ENCODE measurements at places on chromosomes 5 and 9.

DNA sequence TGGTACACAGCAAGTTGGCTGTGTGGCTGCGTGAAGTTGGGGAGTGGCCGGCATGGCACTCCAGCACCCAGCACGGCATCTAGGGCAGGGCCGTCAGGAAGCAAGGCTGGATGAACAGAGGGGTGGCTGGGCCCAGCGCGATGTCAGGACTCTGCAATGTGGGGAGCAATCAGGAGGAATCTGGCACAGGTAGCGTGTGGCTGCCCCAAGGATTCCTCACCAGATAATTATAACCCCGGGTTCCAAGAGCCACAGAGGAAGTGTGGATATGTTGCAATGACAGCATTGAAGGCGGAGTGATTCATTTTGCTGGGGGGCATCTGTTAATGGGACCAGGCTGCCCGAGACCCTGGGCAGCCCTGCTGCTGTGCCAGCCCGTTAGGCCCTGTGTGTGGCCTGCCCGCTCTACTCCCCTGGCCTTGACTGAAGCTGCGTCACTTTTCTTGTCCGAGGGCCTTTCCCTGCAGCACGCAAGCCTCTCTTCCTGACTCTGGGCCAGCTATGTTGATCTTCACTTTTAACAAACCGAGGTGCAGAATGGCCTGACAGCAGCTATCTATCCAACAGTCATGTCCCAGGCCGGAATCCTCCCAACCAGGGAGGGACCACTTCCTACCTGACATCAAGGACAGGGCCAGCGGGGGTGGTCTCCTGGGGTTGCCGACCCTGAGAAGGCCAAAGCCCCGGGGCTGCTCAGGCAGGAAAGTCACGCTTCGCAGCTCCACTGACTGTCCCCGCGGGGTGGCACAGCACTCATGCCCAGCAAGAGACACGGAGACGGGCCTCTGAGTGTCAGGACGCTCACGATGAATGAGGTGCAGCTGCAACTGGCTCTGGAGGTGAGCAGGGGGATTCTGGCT, 118.0 kb upstream of the PHYKPL start:
- no peak for DNase-seq

DNA sequence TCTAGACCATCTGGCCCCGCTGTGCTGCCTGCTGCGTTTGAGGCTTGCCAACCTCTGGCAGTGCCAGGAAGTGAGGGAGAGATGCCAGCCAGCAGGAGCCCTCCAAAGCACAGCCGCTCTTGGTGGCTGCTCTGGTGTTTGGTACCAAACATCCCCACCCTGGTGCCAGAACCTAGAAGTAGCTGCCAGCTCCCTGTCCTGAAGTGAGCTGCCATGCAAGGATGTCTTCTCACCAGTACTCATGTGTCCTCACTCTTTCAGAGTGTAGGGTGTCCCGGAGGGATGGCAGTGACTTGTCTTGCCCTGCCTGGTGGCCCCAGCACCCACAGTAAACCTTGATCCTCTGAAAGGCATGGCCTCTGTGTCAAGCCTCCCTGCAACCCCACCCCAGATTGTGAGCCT, 43.4 kb downstream of the AMBP start:
- DNase-seq, result no peak

DNA sequence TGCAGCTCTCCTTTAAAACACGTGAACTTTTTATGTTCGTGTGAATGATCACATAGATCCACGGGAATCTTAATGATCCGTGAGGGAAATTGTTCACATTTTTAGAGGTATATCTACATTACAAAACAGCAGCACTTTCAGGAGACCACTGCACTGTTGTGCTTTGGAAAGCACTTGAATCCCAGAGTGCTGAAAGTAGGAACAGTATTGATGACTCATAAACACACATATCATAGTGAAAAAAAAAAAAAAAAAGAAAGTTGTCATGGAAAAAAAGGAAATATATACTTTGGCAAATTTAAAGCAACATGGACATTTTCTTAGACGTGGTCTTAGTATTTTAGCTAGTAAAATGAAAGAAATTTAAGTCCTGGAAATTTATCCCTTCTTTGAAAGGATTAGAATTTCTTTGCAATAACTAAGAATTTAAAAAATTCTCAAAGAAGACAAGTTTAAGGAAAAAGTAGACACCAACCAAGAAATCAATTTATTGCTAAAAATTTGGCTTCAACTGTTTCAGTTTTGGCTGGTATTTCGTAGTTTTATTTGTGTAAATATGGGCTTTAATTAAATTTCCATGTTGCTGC, 55.4 kb downstream of the ADGRV1 start:
- DNase-seq, result no peak

DNA sequence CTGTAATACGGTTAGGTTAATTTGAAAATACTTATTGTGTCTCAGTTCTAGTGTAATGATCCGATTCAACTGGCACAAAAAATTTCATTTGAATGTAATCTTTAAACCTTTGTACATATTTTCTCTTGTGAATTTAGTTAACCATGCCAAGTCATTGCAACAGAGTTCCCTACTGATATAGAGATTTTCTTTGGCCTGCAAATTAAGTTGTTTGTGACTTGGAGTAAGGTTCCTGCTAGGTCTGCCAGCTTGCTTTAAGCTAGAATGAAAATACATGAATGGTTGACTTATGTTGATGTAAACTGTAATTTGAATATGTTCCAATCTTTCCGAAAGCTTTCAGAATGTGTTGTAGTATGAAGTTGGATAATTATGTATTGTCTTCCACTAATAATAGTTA, 1004.1 kb upstream of the EDIL3 start:
- no peak for DNase-seq

DNA sequence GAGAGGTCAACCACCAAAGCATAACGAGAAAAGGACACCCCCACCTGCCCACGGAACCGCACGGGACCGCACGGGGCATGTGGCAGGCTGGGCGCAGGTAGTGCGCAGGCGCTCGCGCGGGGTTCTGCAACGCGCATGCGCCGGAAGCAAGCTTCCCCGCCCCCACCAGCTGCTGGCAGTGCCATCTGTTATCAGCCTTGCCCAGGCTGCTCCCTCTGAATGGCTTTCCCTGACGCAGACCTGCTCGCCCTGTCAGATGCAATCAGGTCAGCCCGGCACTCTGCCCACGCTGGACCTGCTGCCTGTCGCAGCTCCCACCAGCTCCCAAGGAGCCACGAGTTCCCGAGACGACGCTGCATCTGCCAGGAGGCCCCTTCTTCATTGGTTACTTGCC, 22.8 kb downstream of the PTCH1 start:
- DNase-seq, result no peak

DNA sequence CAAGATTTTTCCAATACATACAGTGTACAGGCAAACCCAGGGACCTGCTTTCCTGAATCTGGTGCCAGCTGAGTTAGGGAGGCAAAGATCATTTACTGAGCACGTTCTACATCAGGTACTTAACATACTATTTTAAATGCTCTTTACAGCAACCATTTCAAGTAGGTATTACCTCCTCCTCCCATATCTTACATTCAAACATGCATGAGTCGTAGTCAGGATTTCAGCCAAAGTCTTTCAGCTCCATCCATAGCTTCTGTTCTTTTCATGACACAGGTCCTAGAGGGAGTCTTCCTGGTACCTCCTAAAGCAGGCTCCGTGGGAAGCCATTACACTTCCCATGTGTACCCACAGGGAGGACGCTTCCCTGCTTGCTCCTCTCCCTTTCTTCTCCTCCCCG, 11.7 kb downstream of the KCNV2 start:
- no peak for DNase-seq

DNA sequence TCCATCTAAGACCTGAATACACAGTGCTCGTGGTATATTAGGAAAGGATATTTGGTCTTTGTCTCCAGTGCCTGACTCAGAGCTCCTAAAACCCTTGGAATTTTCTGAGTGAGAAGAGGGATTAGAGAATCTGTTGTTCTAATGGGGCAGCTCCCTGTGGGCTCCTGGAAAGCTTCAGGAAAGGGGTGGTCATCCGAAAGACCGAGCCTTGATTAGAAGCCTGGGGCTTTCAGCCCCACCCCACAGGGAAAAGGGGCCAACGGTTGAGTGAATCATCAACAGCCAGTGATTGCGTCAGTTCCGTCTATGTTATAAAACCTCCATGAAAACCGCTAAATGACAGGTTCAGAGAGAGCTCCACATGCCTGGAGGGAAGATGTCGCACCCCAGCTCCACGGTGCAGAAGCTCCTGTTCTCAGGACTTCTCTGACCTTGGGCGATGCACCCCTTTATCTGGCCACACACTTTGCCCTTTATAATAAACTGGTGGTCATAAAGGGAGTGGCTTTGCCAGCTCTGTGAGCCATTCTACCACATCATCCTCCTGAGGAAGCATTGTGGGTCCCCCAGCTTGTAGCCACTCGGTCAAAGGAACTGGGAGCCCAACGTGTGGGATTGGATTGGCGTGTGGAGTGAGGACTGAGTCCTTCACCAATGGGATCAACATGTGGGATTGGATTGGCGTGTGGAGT, 71.0 kb upstream of the ICE1 start:
- DNase-seq, result no peak

DNA sequence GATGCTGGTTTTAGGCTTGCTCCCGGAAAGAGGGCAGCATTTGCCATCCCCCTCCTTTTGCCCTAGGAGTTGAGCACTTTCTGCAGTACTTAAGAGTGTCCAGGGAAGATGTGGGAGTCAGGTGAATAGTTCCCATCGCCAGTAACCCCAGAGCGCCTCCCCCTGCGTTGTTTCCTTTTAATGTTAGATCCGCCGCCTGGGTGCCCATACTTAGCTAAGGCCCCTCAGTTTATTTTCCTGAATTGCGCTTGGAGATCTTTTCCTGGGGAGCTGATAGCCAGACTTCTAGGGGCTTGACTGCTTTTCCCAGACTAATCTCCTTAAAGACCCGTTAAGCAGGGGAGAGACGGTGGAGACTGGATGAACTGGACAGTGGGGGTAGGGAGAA, 377 bp upstream of the PCDHAC2 start:
- DNase-seq, result no peak

DNA sequence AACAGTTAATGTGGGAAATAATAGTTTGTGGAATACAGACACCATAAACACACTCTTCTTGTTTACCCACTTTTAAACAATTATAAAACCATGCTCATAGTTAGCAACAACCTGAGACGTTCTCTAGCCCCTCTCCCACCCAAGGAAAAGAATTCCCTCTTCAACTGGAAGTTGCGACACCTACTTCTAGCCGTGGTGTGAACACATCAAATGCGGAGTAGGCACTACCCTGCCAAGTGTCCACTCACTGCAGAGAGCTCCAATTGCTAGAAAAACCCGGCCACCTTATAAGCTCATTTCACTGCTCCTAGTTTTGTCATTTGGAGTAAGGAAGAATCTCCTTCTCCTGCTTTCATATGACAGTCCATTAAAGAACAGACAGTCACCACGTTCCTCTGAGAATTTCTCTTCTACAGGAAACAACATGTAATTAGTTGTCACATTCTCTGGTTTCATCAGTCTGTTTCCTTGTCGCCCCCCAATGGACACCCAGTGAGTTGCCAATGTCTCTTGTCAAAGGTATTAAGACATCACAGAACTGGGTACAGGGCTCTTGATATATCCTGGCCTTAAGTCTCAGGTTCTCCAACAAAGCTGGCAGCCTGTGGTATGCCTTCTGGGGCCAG, 47.3 kb downstream of the PRLR start:
- peak; percentile 47 for DNase-seq

GRCh38 chr5:82601861-82602260, 323.7 kb upstream of the RPS23 start:
- no peak for DNase-seq

GRCh38 chr5:58156973-58157701, 302.7 kb downstream of the PLK2 start:
- DNase-seq, result no peak

- DNase-seq, result no peak
Observed at GRCh38 chr9:115039516-115040120, 78.3 kb downstream of the TNC start.

DNA sequence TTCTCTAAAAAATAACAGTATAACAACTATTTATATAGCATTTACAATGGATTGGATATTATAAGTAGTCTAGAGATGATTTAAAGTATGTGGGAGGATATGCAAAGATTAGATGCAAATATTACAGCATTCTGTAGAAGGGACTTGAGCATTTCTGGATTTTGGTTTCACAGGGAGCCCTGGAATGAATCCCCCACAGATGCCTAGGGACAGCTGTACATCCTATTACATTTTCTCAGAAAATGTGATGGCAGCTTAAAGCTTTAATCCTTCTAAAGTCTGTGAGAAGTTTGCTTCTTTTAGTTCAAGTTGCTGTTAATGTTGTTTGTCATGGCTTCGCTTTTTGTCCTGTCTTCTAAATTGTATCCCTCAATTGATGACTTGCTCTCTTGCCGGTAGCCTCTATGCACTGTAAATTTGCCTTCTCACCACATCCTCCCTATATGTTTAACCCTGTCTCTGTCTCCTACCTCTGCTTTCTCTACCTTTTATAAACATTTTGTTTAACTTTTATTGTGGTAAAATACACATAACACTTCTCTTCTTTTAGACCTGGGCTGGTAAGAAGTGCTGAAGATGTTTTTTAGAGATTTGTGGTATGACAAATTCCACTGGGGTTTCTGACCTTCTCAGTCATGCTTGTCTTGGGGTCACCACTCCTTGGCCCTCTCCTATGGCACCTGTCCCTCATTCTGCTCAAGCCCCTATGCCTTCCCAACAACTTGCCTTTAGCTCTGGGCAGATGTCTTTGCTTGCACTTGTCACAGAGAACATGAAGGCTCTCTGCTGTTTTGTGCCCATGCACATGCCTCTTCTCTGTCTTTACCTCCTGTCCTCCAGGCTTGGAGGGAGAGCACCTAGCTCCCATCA, 37.9 kb downstream of the LNPEP start:
- DNase-seq, result no peak

DNA sequence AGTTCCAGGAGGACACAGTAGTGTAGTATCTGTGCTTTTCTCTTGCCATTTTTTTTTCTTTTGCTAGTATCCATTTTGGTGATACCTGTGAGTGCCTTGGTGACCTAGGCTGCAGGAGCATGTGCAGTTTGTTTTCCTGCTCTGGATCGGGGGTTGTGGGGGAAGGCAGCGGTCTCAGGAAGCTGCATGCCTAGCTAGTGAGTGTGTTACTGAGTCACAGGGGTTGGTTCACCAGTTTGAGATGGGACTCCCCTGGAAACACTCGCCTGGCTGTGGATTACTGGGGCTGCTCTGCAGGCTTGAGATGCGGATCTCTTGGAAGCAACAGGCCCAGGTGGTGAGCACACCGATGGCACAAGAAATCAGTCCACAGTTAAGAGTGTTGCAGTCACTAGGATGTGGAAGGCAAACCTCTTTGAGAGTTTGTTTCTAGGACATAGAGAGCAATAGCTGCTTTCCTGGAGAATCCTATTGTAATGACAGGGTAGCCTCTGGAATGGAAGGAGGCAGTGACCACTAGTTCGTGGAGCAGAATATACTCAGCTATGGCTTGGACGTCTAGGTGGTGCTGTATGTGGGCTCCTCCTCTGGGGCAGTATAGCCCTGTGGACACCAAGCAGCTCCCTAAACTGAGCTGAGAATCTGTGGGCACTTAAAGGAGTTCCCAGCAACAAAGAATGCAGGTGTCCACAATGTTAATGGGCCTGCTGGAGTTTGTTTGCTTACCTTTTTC, 20.0 kb upstream of the SPATA31E1 start:
- DNase-seq, result no peak

- no peak for DNase-seq
Observed at GRCh38 chr5:161311965-161312364, 234.6 kb downstream of the GABRB2 start.

GRCh38 chr5:167219298-167219697, 1072.1 kb upstream of the WWC1 start:
- no peak for DNase-seq

- no peak for DNase-seq
Observed at GRCh38 chr5:107781451-107781850, 110.7 kb upstream of the EFNA5 start.

GRCh38 chr5:3356016-3356415, 239.6 kb upstream of the IRX1 start:
- no peak for DNase-seq

Data from endothelial cell (in vitro differentiated cells).